ENCODE measurements at places on chromosomes 2 and 18. TPM values are rescaled to one million over a fixed set of nuclear protein-coding genes. Genes with fewer than 3 reads are reported as not detected.

The AGXT gene
- polyA plus RNA-seq: not detected

- DNase-seq: no peak
Observed at GRCh38 chr2:152303951-152304350, 31.0 kb upstream of the FMNL2 start.

GRCh38 chr2:237491515-237492118, 4.6 kb downstream of the MLPH start:
- no peak for DNase-seq

DNA sequence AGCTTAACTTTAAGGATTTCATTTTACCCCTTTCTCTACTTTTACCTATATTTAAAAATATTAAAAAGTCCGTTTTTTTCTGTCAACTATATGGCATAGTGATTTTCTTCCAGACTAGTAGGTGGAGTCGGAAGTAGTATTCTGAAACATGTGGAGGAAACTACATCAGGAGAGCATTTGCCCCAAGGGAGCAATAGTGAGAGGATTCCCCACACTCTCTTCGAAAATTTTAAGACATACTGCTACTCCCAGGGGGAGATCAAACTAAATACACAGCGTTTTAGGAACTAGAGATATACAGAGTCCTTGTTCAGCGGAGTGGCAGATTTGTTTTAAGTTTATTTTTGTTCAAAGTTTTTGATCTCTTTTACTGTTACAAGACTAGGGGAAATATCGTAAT, 40.6 kb downstream of the METAP1D start:
- no peak for DNase-seq

DNA sequence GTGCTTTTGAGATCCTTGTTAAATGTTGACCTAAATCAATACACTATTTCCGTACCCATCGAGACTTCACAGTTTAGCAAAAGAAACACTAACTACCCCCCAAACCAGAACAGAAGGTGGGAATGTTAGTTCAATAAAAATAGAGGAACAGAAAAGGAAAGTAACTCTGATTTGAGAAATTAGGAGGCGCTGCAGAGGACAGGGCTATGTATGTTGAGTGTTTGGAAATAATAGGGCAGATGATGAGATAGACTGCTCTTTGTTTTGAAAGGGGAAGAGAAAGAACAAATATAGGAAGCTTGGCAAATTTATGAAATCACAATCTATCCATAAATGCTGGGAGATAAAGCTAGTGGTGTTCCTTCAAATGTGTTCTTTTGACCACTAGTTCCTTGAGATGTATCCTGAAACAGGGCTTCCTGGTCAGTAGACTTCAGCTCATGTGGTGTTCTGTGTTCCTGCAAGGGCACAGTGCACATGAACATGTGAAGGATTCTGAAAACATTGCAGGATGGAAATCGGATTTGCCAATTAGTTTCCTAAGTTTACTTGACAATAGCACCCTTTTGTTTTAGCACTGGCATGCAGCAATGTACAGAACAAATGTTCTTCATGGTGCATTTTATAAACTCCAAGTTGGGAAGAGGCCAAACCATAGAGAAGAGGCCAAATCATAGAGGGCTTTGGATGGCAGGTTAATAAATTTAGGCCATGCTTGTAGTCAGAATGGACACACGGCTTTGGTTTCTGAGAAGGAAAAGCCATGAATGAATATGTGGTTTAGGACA, 39.8 kb downstream of the RHBDD1 start:
- DNase-seq: no peak

DNA sequence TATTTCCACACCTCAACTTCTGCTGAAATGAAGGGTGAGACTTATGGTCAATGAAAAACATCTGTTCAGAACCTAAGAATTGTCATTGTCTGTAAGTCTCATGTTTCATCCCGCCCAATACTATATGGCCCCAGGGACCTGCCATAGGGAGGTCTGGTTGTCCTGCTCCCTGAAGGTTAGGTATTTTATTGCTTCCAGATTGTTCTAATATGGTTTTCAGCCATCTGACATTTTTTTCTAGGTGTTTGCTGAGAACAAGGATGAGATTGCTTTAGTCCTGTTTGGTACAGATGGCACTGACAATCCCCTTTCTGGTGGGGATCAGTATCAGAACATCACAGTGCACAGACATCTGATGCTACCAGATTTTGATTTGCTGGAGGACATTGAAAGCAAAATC, 7.3 kb downstream of the XRCC5 start:
- DNase-seq: no peak

The TBR1 gene
- polyA plus RNA-seq: not detected

DNA sequence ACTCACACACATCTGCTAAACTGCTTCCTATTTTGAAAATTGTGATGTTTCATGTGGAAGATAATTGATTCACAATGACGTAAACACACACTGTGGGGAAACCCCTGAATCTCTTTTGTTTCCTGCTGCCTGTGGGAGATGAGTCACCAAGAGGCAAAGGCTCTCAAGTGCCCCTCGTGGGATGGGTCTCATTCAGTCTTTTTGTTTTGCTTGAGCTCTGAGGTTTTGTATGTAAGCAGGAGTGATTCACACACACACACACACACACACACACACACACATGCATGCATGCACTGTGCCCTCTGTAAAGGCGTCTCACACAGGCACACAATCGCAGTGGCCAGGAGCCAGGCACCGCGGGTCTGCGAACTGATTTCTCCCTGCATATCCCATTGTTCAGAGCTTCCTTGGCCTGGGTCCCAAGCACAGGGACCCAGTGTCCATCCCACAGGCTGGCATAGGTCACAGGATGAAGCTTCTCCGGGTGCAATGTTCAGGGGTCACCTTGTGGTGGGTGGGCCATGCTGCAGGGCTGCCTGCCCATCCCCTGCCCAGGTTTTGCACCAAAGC, 12.1 kb upstream of the ARHGEF4 start:
- DNase-seq: peak; percentile 31

The ERBB4 gene
- polyA plus RNA-seq: not detected

The ASTL gene
- polyA plus RNA-seq: not detected

The ASB18 gene
- polyA plus RNA-seq: not detected

Measured in BJ (cell line).